HFFc6 (cell line): ENCODE measurements at places on chromosomes 16 and 17.

DNA sequence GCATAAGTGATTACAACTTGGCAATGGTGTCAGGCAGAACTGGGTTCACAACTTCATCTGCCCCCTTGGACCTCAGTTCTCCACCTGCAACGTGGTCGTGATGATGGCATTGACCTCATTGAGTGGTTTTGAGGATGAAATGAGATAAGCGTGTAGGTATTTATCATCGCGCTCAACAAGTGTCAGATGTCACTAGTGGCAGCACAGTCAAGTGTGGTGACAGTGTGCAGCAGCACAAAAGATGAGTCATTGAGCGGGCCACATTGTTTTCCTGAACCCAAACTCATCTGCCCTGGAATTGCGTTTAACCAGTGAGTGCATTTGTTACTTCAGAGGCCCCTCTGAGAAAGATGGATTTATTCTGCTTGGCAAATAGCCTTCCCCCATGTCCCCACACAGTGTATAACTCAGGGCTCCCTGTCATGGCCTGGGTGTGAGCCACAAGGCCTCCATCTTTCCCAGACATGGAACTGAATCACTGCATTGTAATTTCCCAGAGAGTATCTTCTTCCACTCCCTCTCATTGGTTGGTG, 20.9 kb downstream of the IRX3 start:
- H3K27ac ChIP-seq, result no peak overlapping the region
- no peak for DNase-seq

DNA sequence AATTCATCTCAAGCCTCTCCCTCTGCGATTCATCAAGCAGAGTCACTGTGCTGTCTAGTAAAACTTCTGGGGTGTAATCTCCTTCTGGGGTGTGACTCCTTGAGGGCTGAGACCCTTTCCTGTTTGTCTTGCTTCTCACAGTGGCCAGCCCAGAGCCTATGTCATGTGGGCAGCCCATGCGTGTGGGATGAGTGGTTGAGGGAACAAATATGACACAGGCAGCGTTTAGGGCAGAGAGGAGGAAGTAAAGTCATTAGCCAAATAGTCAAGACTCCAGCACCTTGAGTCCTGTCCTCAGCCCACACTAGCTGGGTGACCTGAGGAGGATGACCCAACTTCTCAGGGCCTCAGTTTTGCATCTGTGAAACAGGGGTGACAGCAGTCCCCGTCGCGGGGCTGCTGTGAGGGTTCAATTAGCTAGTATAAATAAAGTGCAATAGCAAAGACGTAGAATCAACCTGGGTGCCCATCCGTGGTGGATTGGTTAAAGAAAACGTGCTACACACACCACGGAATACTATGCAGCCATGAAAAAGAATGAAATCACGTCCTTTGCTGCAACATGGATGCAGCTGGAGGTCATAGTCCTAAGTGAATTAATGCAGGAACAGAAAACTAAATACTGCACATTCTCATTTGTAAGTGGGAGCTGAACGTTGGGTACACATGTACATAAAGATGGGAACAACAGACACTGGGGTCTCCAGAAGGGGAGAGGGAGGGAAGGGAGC, 4.5 kb upstream of the ITGAX start:
- H3K27ac ChIP-seq, result no peak overlapping the region
- H3K36me3 ChIP-seq, result no peaks in the 10 kb centered on the region
- DNase-seq, result no peak
- peaks cover 2% of the 10 kb centered on the region for H3K27me3 ChIP-seq
- peaks cover 14% of the 10 kb centered on the region; the same call in 1 of the 2 replicates for H3K4me1 ChIP-seq

DNA sequence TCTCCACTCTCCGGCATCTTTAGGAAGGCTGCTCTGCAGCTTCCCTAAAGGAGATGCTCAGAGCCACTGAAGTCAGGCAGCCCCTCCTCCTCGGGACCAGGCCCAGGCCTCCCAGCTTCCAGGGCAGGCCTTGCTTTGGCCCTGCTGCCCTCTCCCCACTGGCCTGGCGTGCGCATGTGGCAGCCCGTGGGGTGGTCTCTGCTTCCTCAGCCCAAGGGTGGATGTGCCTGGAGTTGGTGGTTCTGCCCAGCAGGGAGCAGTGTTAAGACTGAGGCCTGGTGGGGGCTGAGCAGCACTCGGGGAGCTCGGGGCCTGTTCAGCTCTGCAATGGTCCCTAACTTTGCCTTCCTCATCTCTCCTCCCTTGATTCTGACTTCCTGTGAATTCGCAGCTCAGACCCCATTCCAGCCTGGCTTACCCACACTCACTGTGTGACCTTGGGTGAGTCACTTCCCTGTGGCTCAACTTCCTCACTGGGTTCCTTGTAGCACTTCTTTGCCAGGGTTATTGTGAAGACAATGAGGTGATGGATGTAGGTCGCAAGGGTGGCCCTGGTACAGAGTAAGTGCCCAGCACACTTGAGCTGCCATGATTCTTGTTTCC, 63.2 kb downstream of the NKD1 start:
- H3K4me1 ChIP-seq, result peaks cover 7% of the 10 kb centered on the region
- no peak overlapping the region for H3K27ac ChIP-seq
- no peaks in the 10 kb centered on the region for H3K36me3 ChIP-seq
- peaks cover 29% of the 10 kb centered on the region for H3K27me3 ChIP-seq

- H3K27me3 ChIP-seq, result no peaks in the 10 kb centered on the region; the same call in 1 of the 2 replicates
- H3K4me1 ChIP-seq, result peaks cover 52% of the 10 kb centered on the region
- no peak overlapping the region for H3K27ac ChIP-seq
- H3K36me3 ChIP-seq, result no peaks in the 10 kb centered on the region
- DNase-seq, result no peak
- H3K4me3 ChIP-seq, result no peak overlapping the region
These were observed 5.4 kb downstream of the RHBDF2 start for GRCh38 chr17:76495663-76496400.

DNA sequence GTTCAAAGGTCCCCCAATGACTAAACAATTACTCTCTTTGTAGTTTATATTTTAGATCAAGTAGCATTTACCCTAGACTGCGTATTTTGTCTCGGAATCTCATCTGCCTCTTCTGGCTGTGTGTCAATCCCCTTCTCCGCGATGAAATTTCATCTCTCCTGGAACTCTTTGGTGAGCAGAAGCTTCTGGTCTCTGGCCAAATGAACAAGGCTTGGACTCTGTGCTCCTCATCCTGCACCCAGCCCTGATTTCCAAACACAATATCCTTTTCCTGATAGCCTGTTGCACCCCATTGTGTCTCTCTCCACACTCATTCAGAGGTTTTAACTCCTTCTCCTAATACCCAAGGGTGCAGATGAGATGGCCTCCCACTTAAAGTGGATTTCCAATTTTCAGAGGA, 609.4 kb upstream of the CDH5 start:
- H3K4me3 ChIP-seq, result no peak overlapping the region
- no peak overlapping the region for H3K27ac ChIP-seq
- H3K4me1 ChIP-seq, result no peaks in the 10 kb centered on the region
- H3K27me3 ChIP-seq, result peaks cover 26% of the 10 kb centered on the region

DNA sequence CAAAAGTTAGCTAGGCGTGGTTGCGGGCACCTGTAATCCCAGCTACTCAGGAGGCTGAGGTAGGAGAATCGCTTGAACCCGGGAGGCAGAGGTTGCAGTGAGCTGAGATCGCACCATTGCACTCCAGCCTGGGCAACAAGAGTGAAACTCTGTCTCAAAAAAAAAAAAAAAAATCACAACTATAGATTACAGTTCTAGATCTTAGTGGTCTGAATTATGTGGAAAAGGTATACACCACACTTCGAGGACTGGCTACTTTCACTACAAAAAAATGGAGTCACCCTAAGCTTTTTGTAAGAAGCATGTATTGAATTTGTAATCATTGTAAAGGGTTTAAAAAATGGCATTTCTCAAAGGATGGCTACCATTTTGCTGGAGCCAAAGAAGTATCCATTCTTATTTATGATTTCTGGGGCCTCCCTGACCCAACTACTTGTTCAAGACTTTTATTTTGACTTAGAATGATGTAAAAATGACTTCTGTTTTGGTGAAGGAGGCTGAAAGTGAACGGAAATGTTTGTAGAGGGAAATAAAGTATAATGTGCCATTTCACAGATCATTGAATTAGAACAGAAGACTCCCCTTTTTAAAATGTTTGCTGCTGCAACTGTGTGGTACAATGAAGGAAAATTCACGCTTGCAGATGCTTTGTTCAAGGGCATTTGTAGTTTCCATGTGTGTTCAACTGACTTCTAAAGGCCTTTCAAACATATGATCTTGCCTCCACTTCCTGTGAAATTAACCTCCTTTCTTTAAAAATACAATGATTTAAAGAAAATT, 37.1 kb upstream of the NOL11 start:
- no peak overlapping the region for H3K4me3 ChIP-seq
- H3K36me3 ChIP-seq, result no peaks in the 10 kb centered on the region
- no peak for DNase-seq
- H3K27me3 ChIP-seq, result peaks cover 2% of the 10 kb centered on the region; the same call in 1 of the 2 replicates
- no peak overlapping the region for H3K27ac ChIP-seq

- no peaks in the 10 kb centered on the region for H3K4me1 ChIP-seq
- no peaks in the 10 kb centered on the region for H3K36me3 ChIP-seq
- no peak overlapping the region for H3K27ac ChIP-seq
These were observed 131.0 kb downstream of the PRKCB start for GRCh38 chr16:23966597-23967394.

GRCh38 chr16:4345836-4346781, 5.0 kb downstream of the PAM16 start:
- no peak overlapping the region for H3K27ac ChIP-seq
- H3K4me3 ChIP-seq, result no peak overlapping the region
- peaks cover 6% of the 10 kb centered on the region; the same call in 1 of the 2 replicates for H3K27me3 ChIP-seq

DNA sequence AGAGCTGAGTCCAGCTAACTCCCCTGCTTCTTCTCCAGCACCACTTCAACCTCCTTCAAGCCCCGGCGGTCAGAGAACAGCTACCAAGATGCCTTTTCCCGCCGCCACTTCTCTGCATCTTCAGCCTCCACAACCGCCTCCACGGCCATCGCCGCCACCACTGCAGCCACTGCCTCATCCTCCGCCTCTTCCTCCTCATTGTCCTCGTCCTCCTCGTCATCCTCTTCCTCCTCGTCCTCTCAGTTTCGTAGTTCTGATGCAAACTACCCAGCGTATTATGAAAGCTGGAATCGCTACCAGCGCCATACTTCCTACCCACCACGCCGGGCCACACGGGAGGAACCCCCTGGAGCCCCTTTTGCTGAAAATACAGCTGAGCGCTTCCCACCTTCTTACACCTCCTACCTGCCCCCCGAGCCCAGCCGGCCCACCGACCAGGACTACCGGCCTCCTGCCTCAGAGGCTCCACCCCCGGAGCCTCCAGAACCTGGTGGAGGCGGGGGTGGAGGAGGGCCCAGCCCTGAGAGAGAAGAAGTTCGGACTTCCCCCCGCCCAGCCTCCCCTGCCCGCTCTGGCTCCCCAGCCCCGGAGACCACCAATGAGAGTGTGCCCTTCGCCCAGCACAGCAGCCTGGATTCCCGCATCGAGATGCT, 7.1 kb downstream of the SETD1A start:
- no peak overlapping the region for H3K4me3 ChIP-seq
- peaks cover 7% of the 10 kb centered on the region for H3K4me1 ChIP-seq
- no peak overlapping the region for H3K27ac ChIP-seq

DNA sequence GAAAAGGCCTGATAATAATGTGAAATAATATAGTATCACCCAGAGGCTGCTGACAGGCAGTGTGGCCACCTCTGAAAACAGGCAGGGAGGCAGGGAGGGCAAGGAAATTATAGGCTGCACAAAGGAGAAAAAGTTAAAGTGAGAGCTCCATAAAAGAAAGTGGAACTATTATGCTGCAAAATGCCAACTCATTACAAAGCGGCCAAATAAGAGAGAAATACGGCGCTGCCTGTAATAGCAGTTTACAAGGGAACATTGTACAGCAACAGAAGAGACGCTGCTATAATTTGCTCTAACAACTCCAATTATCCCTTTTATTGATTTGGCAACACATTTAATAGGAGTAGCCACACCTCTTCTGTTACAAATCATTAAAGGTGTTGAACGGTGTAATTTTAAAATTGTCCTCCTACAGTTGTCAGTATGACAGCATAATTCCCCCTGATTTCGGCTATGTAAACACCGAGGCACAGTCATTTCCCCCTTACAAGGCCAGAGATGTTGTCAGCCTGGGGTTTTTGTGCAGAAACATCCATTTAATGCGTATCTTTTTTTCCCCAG, 120.3 kb downstream of the MRM1 start:
- peaks cover 34% of the 10 kb centered on the region for H3K27me3 ChIP-seq
- no peak overlapping the region for H3K27ac ChIP-seq
- no peak overlapping the region for H3K4me3 ChIP-seq
- H3K36me3 ChIP-seq, result no peaks in the 10 kb centered on the region
- no peaks in the 10 kb centered on the region for H3K4me1 ChIP-seq

- H3K4me1 ChIP-seq, result no peaks in the 10 kb centered on the region
- H3K27me3 ChIP-seq, result peaks cover 4% of the 10 kb centered on the region; the same call in 1 of the 2 replicates
- H3K4me3 ChIP-seq, result no peak overlapping the region
- H3K27ac ChIP-seq, result no peak overlapping the region
- H3K36me3 ChIP-seq, result no peaks in the 10 kb centered on the region
- no peak for DNase-seq
These were observed 262.5 kb downstream of the CBLN1 start for GRCh38 chr16:49019081-49019633.

GRCh38 chr17:44219616-44220212, at the start of gene UBTF:
Gene UBTF, minus strand, starts transcription at chr17:44219675. Its CDS starts 1,446 bp downstream, at chr17:44218229.
- no peak for DNase-seq
- peaks cover 19% of the 10 kb centered on the region for H3K36me3 ChIP-seq

- H3K36me3 ChIP-seq, result peaks cover 7% of the 10 kb centered on the region; the same call in 1 of the 2 replicates
- H3K27me3 ChIP-seq, result peaks cover 3% of the 10 kb centered on the region; the same call in 1 of the 2 replicates
- no peaks in the 10 kb centered on the region for H3K4me1 ChIP-seq
- no peak overlapping the region for H3K27ac ChIP-seq
- DNase-seq, result no peak
These were observed 366.7 kb downstream of the KCNJ2 start for GRCh38 chr17:70535986-70536385.

GRCh38 chr16:88287219-88287618, 95.5 kb upstream of the ZNF469 start:
- no peak overlapping the region for H3K4me3 ChIP-seq
- DNase-seq, result no peak
- no peaks in the 10 kb centered on the region; the same call in none of the 2 replicates for H3K36me3 ChIP-seq
- no peaks in the 10 kb centered on the region; the same call in 1 of the 2 replicates for H3K27me3 ChIP-seq
- peaks cover 11% of the 10 kb centered on the region for H3K4me1 ChIP-seq

- no peaks in the 10 kb centered on the region for H3K4me1 ChIP-seq
- DNase-seq, result no peak
- no peaks in the 10 kb centered on the region for H3K36me3 ChIP-seq
- no peak overlapping the region for H3K4me3 ChIP-seq
- no peak overlapping the region for H3K27ac ChIP-seq
These were observed 30.0 kb downstream of the MRPS23 start for GRCh38 chr17:57819867-57820266.

GRCh38 chr17:12789481-12790248, at the start of gene ARHGAP44:
Gene ARHGAP44, plus strand, starts transcription at chr17:12789498. Its CDS starts 341 bp downstream, at chr17:12789839.
- H3K36me3 ChIP-seq, result no peaks in the 10 kb centered on the region
- H3K27me3 ChIP-seq, result peaks cover 35% of the 10 kb centered on the region
- DNase-seq, result peak; percentile 30
- H3K27ac ChIP-seq, result no peak within 1 kb of the TSS
- H3K4me1 ChIP-seq, result no peaks in the 10 kb centered on the region

- peak overlapping the region; percentile 13; the same call in 1 of the 2 replicates for H3K27ac ChIP-seq
- peaks cover 17% of the 10 kb centered on the region for H3K4me1 ChIP-seq
- peak overlapping the region; percentile 64 for H3K4me3 ChIP-seq
- peaks cover 11% of the 10 kb centered on the region for H3K27me3 ChIP-seq
- no peaks in the 10 kb centered on the region for H3K36me3 ChIP-seq
These were observed 3.2 kb upstream of the IL17C start for GRCh38 chr16:88634994-88635670.
